ENCODE measurements at places on chromosomes 6 and 20.

- no peak for DNase-seq
Observed at GRCh38 chr6:20479060-20479459, 55.2 kb upstream of the CDKAL1 start.

GRCh38 chr6:124882579-124883393, 79.5 kb upstream of the RNF217 start:
- DNase-seq = peak; percentile 75

DNA sequence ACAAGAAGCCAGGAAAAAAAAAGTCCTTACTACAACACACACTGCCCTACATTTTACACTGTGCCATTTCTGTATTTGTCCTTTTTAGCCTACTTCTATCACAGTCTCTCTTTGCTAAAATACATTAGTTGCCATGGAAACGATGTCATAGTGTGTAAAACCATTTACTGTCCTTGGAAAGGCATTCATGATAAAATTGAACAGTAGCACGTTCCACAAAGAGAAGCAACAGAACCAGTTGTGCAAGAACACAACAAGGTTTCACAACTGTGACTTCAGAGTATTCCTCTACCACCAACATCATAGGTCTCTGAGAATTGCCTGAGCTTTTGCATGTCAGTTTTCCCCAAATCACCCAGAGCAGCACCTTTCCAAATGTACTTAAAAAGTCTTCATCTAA, 20.5 kb downstream of the FYN start:
- peak; percentile 50 for DNase-seq

DNA sequence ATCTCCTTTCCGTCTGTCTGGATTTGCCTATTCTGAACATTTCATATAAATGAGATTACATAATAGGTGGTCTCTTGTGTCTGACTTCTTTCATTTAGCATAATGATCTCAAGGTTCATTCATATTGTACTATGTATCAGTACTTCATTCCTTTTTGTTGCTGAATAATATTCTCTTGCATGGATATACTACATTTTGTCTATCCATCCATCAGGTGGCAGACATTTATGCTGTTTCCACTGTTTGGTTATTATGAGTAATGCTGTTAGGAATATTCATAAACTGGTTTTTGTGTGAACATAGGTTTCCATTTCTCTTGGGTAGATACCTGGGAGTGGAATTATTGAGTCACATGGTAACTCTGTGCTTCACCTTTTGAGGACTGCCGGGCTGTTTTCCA, 148.2 kb upstream of the PMEPA1 start:
- DNase-seq = no peak

DNA sequence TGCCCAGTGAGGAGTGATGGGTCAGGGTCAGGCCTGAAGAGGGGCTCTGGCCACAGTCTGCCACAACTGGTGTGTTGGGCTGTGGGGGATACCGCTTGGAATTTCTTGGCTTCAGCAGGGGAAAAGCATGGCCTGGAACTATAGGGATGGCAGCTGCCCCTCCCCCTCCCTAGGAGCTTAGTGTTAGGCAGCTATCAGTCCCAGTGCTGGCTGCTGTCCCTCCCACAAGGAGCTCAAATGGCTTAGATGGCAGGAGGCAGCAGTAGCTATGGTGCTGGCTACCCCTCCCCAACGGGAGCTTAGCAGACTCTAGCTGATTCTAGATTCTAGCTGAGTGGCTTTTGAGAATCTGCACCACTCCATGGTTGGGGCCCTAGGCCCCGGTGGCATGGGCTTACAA, 414.5 kb upstream of the HSF2 start:
- no peak for DNase-seq

DNA sequence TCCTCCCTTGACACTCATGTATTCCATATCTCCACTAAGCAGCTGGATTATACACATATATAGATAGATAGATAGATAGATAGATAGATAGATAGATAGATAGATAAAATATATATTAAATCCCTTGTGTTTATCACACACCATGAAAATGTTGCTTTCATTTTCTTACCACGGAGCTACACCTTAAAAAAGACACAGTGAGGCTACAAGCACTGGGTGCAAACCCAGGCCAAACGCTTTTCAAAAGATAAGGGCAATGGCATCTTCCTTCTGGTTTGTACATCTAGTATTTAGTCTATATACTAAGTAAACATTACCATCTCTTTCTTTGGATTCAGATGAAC, 377.1 kb downstream of the ESR1 start:
- DNase-seq = no peak

GRCh38 chr6:138912308-138912707, 75.7 kb downstream of the REPS1 start:
- no peak for DNase-seq

GRCh38 chr20:19757487-19758132, 448 bp upstream of the RIN2 start:
- DNase-seq = peak; percentile 83

DNA sequence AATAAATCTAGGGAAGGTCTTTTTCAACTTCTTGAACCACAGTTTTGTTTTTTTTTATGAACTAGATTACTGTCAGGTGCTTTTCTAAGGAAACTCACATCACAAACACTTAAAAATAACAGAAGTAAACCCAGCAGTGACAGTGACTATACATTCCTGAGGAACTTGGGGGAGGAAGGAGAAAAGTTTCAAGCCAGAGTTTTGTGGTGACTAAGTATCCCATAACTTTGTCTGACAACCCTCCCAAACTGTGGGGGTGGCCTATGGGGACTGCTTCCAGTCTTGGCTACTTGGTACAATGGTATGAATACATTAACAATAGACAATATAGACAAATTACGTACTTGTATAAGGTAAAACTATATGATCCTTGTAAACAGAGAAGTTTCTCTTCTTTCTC, 202.5 kb upstream of the MAN1A1 start:
- peak; percentile 43 for DNase-seq

GRCh38 chr6:118869350-118869749, 24.6 kb upstream of the ASF1A start:
- no peak for DNase-seq

DNA sequence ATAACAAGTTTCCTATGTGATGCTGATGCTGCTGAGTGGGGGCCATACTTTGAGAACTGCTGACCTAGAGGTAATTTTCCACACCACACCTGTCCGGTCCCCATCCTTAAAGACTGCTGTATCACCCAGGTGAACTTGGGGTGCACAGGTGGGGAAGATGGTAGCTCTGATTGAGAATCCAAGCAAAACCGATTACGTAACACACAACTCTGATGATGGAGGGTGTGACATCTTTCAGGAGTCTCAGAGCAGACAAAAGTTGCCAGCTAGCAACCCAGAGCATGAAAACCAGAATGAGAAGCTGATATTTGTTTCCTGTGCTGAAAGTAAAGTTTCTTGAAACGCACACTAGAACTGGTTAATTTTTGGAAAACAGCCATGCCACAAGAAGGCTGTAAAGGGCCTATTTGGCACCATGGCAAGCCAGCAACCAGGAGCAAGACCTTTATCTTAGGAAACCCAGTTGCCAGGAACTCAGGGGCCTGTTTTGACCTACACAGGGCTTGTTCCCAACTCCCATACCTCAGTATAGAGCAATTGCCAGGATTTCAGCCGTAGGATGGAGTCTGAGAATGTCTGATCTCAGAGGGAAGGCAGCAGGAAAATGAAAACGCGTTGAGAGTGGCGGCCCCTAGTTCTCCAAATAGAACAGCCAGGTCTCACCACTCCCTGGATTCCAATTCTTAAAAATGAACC, 21.6 kb upstream of the TBC1D7 start:
- DNase-seq = no peak

DNA sequence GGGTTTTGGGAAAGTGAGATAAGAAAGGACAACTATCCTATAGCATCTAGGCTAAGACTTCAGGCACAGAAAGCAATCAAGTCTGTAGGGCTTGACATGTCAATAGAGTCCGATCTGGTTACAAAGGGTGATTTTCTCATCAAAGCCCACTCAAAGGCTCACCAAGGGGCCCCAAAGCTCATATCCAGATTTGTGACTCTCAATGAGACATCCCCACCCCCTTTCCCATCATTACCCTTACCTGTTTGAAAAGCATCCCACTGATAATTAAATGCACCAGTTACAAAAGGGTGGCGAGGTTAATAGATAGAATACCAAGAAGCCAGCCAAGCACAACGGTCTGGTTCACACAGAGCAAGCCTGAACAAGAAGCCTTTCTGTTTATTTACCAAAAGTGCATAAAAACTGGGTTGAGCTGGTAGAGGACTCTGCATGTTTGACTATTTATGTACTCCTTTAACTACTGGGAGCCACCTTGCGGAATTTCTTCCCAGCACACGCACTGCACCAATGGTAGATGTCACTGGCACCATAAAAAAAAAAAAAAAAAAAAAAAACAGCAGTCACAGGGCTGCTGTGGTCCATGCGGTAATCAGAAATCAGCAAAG, 6.1 kb downstream of the JAG1 start:
- DNase-seq = no peak
